ENCODE measurements at places on chromosomes 3 and 15.

GRCh38 chr3:103126115-103126514 is 691.3 kb downstream of the ZPLD1 start:
- DNase-seq = no peak

- no peak for DNase-seq
These were observed 23.7 kb downstream of the CIP2A start for GRCh38 chr3:108565506-108565905.

DNA sequence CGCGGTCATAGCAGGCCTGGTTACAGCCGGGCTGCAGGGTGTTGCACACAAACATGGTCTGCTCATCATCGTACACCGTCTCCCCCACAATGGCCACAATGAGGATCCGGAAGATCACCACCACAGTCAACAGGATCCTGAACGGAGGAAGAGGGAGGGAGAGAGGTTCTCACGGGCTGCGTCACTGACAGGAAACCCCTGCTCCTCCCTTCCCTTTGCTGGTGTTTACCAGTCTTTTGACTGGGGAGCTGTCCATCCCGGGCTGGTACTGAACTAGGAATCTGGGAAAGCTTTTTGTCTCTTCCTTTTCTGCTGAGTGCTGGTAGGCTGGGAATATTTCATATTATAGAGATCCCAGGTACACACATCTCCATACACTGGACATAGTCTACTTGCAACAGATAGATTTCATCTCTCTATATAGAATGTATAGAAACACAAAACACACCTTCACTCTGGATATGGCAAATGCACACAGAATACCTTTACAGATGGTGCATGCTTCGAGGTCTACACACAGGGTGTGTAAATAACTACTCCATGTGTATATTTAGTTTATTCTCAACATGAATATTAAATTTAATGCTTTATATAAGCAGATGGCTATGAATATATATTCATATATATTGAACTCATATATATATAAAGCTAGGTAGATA is 1.4 kb downstream of the GJD2 start:
- no peak for DNase-seq

GRCh38 chr3:146817704-146818103 is 212.6 kb upstream of the PLSCR5 start:
- DNase-seq = no peak

- DNase-seq = no peak
These were observed 11.3 kb downstream of the TBC1D2B start for GRCh38 chr15:78065973-78066946.

DNA sequence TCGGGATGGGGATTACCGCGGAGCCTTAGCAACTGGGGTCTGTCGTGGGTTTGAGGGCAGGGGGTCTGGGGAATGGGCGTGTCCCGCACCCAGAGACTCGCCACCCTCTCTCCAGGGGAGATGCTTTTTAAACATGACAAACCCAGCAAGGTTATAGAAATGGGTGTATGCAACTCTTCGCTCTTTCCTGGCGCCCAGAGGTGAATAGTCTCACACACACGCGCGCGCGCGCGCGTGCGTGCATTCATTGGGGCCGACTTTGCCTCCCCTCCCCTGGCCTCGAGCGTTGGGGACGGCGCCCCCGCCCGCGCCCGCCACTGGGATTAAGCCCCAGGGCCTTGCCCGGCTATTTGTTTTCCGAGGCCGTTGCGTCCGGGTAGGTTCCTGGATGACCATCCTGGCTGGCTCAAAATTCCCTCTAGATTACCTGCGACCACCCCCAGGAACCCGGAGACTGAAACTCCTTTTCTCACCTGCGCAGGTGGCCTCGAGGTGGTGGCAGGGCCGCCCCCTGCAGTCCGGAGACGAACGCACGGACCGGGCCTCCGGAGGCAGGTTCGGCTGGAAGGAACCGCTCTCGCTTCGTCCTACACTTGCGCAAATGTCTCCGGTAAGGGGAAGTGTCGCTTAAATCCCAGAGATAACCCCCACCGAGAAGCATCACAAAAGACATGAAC is 777 bp downstream of the GPR160 start:
- DNase-seq = no peak
